ENCODE measurements at places on chromosomes 7 and 10. TPM values are rescaled to one million over a fixed set of nuclear protein-coding genes. Genes with fewer than 3 reads are reported as not detected.

DNA sequence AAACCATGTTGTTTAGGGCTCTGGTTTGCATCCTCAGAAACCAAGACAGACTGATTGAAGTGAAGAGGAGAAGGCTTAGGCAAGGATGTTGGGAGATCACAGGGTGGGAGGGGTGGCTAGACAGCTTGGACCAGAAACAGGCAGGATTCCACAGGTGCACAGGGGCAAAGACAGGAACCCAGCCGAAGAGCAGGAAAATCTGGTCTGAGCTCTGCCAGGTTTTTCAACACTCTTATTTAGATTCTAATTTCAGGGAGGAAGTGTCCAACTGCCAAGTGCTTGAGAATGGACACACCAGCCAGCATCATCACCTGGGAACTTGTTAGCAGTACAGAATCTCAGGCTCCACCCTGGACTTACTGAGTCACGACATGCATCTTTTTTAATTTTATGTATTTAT, 93.8 kb downstream of the MARCHF5 start:
- H3K4me1 ChIP-seq: no peaks in the 10 kb centered on the region
- no peaks in the 10 kb centered on the region for H3K36me3 ChIP-seq
- H3K4me3 ChIP-seq: no peak overlapping the region

GRCh38 chr10:36187380-36188079, 545.4 kb upstream of the FZD8 start:
- no peaks in the 10 kb centered on the region for H3K4me1 ChIP-seq
- H3K27ac ChIP-seq: no peak overlapping the region
- H3K27me3 ChIP-seq: no peaks in the 10 kb centered on the region
- no peak overlapping the region for H3K4me3 ChIP-seq
- DNase-seq: no peak

DNA sequence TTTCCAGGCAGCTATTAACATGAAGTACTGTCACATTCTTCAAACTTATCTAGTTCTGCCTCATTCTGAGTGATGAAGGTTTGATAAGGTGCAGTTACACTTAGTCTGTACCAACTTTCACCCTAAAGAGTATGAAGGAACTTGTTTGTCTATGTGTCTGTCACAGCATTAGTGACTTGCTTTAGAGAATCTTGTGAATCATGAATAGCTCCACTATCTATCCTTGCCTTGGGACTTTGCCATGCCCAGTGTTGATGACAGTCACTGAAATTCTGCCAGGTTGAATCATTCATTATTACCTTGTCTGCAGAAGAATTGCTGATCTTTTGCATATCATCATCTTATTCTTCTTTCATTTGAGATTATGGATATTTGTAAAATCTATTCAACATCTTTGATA, 50.9 kb upstream of the A1CF start:
- no peak for DNase-seq
- no peaks in the 10 kb centered on the region for H3K27me3 ChIP-seq
- no peaks in the 10 kb centered on the region for H3K36me3 ChIP-seq
- H3K4me1 ChIP-seq: no peaks in the 10 kb centered on the region
- H3K27ac ChIP-seq: no peak overlapping the region

- no peak for DNase-seq
- H3K27ac ChIP-seq: no peak overlapping the region
- H3K4me3 ChIP-seq: no peak overlapping the region
- no peaks in the 10 kb centered on the region for H3K36me3 ChIP-seq
- no peaks in the 10 kb centered on the region for H3K4me1 ChIP-seq
Measured at GRCh38 chr10:35927990-35928488, 285.9 kb upstream of the FZD8 start.

DNA sequence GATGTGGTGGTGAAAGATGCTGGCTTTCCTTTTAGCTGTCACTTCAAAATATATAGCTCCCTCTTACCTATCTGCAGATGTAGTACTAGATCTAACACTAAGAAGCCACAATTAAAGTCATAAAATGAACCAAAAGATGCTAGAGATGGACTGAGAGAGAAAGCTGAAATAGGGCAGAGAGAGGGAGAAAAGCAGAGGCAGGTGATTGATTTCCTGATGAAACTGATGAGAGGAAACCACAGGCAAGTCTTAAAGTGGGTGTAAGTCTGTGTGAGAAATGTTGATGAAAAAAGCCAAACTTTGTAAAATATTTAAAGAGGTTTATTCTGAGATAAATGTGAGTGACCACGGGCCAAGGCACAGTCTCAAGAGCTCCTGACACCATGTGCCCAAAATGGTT, 194.3 kb upstream of the MBL2 start:
- H3K36me3 ChIP-seq: no peaks in the 10 kb centered on the region
- no peaks in the 10 kb centered on the region for H3K4me1 ChIP-seq

DNA sequence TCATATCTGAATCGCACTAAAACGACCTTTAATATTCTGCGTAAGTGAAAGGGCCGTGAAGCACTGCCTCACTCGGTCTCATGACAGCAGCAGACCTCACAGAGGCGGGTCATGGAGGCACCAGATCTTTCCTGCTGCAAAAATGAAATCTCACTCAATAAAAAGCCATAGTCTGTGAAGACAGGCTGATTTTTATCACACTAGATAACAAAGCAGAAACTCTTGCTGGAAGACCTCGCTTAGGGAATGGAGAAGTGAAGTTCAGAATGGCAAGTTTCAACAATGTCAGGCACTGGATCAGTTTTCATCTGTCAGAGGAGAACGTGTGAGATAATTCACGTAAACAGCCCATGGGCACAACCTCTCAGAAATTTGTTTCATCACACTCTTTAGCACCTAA, 8.0 kb downstream of the SEPHS1 start:
- peaks cover 11% of the 10 kb centered on the region for H3K36me3 ChIP-seq
- H3K27me3 ChIP-seq: no peaks in the 10 kb centered on the region
- DNase-seq: no peak
- H3K4me1 ChIP-seq: peaks cover 12% of the 10 kb centered on the region
- H3K4me3 ChIP-seq: no peak overlapping the region

ZNF736 gene
- total RNA-seq: 17.0 TPM

SFRP5 gene
- total RNA-seq: 1.0 TPM
